ENCODE measurements at places on chromosomes 6 and 20.
A peak's percentile ranks its signal among the peaks of the same experiment; 100 is the strongest.

DNA sequence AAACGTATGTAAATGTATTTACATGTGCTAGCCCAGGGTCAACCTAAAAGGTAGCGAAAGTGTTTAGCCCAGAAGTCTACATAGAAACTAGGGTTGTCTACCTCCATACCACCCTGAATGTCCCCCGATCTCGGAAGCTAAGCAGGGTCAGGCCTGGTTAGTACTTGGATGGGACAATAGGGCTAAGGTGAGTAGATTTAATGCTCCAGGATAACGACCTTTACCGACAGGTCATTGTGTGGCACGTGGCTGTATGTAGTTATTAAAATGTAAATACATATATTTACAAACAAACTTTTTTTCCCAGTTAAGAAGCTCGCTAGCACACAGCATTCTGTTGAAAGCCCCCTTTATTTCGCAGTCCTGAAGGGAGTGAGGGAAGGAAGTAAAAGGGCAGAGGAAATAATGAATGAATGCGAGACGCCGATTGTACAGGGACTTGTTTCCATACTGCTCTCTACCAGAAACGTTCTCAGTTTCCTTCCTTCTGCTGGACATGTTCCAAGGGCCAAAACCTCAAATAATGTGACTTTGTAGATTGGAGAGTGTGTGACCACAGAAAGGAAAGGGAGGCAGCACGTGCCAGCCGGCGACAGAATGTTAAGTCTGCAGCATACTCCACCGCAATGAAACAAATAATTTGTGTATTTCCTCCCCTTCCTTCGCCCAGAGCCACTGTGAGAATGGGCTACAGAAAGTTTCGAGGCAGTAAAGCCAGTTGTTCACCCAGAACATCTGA is 612 bp downstream of the ADAT2 start:
- DNase-seq = peak; percentile 6

GRCh38 chr6:52572536-52572935 is 4.3 kb downstream of the TRAM2 start:
- no peak for DNase-seq

- DNase-seq = no peak
These were observed 77.2 kb upstream of the TIAM2 start for GRCh38 chr6:154917941-154918340.

DNA sequence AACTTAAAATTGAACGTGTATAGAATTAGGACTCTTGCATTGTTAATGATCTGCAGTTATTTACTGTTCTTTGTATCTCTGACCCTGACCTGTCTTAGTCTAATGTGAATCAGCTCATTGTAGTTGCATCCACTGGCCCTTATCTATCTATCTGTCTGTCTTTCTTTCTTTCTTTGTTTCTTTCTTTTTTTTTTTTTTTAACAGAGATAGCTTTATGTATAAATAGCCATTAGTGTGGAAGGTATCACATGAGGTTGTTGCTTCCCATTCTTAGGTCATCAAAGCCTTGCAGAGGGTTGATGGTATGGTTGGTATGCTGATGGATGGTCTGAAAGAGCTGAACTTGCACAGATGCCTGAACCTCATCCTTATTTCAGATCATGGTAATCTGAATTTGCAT is 59.9 kb downstream of the ENPP1 start:
- DNase-seq = no peak

GRCh38 chr20:61271312-61272231 is 19.5 kb downstream of the CDH4 start:
- no peak for DNase-seq

DNA sequence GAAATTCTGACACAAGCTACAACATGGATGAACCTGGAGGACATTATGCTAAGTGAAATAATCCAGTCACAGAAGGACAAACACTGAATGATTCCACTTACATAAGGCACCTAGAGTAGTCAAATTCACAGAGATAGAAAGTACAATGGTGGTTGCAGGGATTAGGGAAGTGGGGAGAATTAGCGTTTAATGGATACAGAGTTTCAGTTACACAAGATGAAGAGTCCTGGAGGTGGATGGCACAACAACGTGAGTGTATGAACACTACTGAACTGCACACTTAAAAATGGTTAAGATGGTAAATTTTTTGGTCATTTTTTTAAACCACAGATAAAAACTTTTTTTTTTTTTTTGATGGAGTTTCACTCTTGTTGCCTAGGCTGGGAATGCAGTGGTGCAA is 24.7 kb downstream of the MOCS3 start:
- no peak for DNase-seq

GRCh38 chr6:87378947-87379346 is 28.8 kb upstream of the CFAP206 start:
- no peak for DNase-seq

GRCh38 chr20:20551409-20551808 is 161.0 kb downstream of the RALGAPA2 start:
- no peak for DNase-seq
